Smooth muscle cell of the pulmonary artery (primary cell): ENCODE measurements at places on chromosomes 13 and 19. TPM values are rescaled to one million over a fixed set of nuclear protein-coding genes. Genes with fewer than 3 reads are reported as not detected.

GFY gene
- not detected in 2 replicates for total RNA-seq

RTBDN gene
- not detected in 2 replicates for total RNA-seq

TMEM145 gene
- total RNA-seq: not detected in 2 replicates

ZNF737 gene
- total RNA-seq: 6.9 and 7.0 TPM in 2 replicates

BRME1 gene
- total RNA-seq: 0.65 and 0.99 TPM in 2 replicates

SLC39A3 gene
- total RNA-seq: 24.3 and 33.6 TPM in 2 replicates

NANOS3 gene
- 0.33 TPM in 1 of 2 replicates, not detected in the other for total RNA-seq

ZNF790 gene
- 7.4 and 8.1 TPM in 2 replicates for total RNA-seq

ZNF626 gene
- total RNA-seq: 11.1 and 13.7 TPM in 2 replicates

PSENEN gene
- total RNA-seq: 12.4 and 17.2 TPM in 2 replicates

MYH14 gene
- 0.03 and 0.13 TPM in 2 replicates for total RNA-seq

CLEC11A gene
- 69.0 and 84.0 TPM in 2 replicates for total RNA-seq

KLK3 gene
- total RNA-seq: not detected in 2 replicates

AKT2 gene
- 102 and 128 TPM in 2 replicates for total RNA-seq

AZU1 gene
- total RNA-seq: 0.07 TPM in 1 of 2 replicates, not detected in the other

C19orf33 gene
- total RNA-seq: not detected in 2 replicates

ZNF813 gene
- 2.7 and 3.6 TPM in 2 replicates for total RNA-seq

MEIOSIN gene
- total RNA-seq: not detected in 2 replicates

TBC1D17 gene
- 18.6 and 22.7 TPM in 2 replicates for total RNA-seq

DIAPH3 gene
- total RNA-seq: 4.7 and 9.9 TPM in 2 replicates

FCAR gene
- total RNA-seq: not detected in 2 replicates

CRLF1 gene
- 68.1 and 189 TPM in 2 replicates for total RNA-seq

SULT2A1 gene
- total RNA-seq: not detected in 2 replicates

EHD2 gene
- 370 and 456 TPM in 2 replicates for total RNA-seq

MBD3L3 gene
- total RNA-seq: not detected in 2 replicates

CYSLTR2 gene
- 0.17 and 1.5 TPM in 2 replicates for total RNA-seq

MTRF1 gene
- 8.2 and 9.9 TPM in 2 replicates for total RNA-seq
